ENCODE measurements at places on chromosomes 12 and 14. TPM values are rescaled to one million over a fixed set of nuclear protein-coding genes. Genes with fewer than 3 reads are reported as not detected.

Gene NR1H4
- not detected for total RNA-seq

Gene DYNC1H1
- 308 TPM for total RNA-seq

GRCh38 chr12:54653025-54653424, 4.9 kb upstream of the DCD start:
- no peak for DNase-seq

- DNase-seq, result no peak
Observed at GRCh38 chr14:26855077-26855753, 257.4 kb upstream of the NOVA1 start.

GRCh38 chr14:95072310-95072905, 84.9 kb downstream of the DICER1 start:
- no peak for DNase-seq

DNA sequence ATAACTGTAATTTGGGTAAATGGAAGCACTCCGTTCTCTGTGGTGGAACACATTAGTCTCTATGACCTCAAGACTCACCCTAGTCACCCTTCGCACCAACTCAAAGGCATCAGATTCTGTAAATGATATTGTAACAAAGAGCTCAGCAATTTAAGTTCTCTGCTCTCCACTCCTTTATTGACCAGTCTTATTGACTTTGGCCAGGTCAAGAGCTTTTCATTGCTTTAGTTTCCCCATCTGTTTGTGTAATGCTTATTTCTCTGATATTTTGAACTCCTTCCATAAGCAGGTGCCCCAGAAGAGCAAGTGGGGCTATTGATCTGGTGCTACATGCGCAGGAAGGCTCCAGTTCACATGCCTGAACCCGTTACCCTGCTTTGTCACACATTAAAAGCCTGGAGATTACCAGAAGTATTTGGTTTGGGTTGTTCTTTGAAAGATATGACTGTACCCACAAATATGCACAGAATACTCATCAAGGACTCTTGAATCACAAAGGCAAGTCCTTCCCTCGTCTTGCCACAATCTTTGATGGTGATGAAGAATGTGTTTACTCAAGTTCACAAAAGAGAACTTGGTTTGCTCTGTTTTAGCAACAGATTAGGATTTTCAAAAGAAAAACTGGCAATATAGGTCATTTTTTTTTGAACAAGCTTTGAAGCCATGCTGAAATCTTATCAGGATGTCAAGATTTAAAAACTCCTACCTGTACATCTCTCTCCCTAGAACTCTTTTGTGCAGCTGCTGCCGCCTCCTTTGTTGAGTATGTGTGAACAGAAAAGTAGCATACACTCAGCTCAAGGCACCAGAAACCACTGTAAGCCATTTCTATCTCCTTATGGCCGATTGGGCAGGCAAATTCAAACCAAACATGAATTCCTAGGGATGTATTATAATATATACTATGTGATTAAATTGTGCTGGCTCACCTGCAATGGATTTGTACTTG, 193.9 kb downstream of the BCAT1 start:
- no peak for DNase-seq

DNA sequence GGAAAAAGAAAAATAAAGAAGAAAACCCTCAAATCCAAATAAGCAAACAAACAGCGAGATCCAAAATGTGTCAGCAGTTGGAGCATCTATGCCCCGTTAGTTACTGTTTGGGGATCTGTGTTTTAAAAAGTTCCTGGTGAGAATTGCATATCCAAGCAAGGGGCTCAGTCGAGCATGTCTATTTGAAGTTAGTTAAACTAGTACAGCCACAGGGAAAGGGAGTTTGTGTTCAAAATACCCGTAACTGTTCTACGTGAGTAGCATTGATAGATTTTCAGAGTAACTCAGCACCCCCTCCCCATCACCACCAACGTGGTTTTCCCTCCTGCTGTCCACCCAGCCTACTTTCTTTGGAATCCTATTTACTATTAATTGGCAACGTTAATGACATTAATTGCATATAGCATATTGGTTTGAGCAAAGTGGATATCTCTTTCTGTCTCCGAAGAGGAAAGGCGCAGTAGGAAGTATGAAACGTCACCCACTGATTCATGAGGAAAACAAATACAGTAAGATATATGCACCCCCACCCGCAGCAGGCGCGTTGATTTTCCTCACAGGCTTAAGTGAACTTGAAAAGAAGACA, 1.5 kb downstream of the NPAS3 start:
- DNase-seq, result no peak

All from activated CD8-positive, alpha-beta memory T cell treated with anti-CD3 and anti-CD28 coated beads, Interleukin-2, amount 10 ng/mL, durations not matched to agents 7 days and 5 days (primary cell).